NCI-H187 treated with DMSO at 0.1 percent for 48 hours (cell line): ENCODE measurements at places on chromosomes 11 and 22.
A peak's percentile ranks its signal among the peaks of the same experiment; 100 is the strongest.

DNA sequence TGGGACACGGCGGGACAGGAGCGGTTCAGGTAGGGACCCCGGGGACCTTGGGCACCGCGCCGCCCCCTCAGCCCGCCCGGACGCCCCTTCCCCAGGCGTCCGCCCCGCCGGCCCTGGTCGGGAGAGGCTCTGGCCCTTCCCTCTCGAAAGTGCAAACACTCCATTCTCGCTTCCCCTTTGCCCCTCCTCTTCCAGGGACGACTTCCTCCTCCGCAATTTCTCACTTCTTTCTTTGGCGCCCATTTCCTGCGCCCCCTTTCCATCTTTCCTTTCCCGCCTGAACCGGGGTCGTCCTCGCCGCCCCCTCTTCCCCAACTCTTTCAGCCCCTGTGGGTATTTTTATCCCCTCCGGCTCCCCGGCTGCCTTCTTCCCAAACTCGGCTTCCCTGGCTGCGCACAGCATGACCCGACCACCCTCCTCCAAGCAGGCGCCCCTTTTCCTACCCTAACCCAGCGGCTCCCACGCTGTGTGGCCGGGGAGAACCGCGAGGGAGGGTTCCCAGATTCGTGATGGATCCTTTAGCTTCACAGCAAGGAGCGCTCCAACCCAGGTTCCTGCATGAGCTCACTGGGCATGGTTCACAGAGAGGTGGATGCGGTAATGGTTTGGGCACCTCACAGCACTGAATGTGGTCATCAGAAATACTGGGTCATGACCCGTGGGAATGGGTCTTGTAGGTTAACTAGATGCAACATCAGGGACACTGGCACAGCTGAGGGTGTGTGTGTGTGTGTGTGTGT is 689 bp downstream of the RAB39A start:
- DNase-seq: no peak

- no peak for DNase-seq
Observed at GRCh38 chr11:125224391-125225021, 60.0 kb downstream of the PKNOX2 start.

DNA sequence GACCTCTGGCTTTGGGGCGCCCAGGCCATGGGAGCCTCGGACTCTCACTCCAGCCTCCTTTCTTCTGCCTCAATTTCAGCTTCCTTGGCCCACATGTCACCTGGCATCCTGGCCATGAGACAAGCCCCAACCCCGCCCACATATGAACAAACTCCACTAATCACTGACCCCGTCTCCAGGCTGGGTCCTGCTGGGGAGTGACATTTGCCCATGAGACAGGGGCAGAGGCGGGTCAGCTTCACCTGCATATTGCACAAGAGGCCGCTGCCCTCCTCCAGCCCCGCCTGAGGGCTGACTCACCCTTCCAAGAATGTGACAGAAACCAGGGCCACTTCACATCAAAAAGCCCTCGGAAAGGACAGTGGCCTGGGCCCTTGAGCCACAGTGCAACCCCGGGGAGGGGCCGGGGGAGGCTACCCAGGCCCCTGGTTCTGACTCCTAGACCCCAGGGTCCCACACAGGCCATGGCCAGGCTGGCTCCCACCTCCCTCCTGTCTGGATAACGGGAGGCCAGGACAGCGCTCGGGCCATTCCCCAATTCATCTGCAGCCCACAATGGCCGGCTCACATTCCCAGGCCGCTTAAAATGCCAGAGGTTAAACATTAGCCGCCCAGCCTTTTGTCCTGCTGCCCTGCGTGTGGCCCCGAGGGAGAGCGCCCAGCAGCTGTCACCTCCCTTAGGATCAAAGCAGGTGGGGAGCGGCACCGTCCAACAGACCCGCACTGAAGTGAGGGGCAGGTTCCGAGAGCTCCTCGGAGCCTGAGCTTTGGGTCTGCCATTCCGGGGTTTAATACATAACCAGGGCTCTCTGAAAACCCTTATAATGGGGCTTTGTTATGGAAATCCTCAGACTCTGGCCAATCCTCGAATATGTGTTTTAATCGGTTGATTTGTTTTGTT is 42.3 kb downstream of the TRMU start:
- DNase-seq: no peak

GRCh38 chr11:74592063-74592440 is 330 bp upstream of the POLD3 start:
- no peak for DNase-seq

DNA sequence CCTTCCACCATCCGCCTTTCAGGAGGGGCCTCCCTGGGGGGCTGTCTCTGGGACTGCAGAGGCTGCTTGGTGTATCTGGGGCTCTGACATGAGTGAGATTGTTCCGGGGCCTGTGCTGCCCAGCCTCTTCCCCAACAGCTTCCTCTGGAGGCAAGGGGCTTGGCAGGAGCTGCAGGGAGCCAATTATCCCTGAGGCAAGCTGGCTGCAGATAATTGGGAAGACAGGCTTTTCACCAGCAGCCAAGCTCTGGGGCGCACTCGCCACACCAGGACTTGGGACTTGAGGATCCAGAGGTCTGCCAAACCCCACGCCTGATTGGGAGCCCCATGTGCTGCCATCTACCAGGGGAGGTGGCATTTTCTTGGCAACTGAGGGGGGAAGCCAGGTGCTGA is 15.6 kb upstream of the RTN4R start:
- DNase-seq: no peak

GRCh38 chr11:95764267-95764898 is 25.2 kb downstream of the FAM76B start:
- peak; percentile 7 for DNase-seq

GRCh38 chr11:72497731-72498130 is 63.4 kb upstream of the CLPB start:
- DNase-seq: no peak

- DNase-seq: peak; percentile 81
Observed at GRCh38 chr11:36142439-36142838, 146.8 kb downstream of the COMMD9 start.

- no peak for DNase-seq
Observed at GRCh38 chr22:50170453-50171318, at the start of gene PANX2. PANX2 (plus strand) TSS chr22:50170731; CDS start chr22:50170731, 0 bp downstream.

GRCh38 chr11:57641011-57641807 is 8.5 kb downstream of the YPEL4 start:
- no peak for DNase-seq

DNA sequence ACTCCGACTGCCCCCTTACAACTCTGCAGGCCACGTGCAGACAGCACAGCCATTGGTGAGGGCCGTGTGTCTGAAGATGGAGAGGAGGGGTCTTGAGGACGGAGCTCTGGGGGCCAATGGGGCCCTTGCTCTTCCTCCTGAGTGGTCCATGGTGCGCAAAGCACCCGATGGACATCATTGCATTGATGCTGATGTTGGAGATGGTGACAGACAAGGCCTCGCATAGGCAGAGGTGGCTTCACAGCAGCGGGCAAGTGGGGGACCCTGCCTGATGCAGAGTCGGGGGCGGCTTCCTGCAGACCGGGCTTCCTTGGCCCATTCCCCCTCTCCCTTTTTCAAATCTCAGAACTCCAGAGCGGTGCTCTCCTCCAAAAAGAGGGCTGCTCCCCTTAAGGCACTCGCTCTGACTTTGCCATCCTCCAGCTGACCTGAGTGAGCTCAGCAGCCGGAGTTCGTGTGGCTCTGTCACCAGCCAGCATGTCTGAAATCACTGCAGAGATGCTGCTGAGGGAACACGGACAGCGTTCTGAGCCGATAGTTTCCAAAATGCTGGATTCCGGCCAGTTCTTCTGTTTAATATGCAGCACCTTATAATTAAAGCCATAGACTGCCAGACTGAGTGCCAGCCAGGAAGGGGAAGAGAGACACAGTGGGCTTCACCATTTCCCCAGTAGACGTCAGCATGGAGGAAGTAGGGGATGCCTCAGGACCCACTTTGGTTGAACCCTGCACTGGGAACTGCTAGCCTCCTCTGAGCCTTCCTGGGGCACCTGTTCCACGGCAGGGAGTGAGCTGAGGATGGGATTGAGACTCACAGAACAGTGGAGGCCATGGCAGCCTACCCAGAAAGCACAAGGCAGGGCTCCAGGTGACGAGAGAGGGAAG is 278.2 kb downstream of the BRD1 start:
- DNase-seq: no peak

DNA sequence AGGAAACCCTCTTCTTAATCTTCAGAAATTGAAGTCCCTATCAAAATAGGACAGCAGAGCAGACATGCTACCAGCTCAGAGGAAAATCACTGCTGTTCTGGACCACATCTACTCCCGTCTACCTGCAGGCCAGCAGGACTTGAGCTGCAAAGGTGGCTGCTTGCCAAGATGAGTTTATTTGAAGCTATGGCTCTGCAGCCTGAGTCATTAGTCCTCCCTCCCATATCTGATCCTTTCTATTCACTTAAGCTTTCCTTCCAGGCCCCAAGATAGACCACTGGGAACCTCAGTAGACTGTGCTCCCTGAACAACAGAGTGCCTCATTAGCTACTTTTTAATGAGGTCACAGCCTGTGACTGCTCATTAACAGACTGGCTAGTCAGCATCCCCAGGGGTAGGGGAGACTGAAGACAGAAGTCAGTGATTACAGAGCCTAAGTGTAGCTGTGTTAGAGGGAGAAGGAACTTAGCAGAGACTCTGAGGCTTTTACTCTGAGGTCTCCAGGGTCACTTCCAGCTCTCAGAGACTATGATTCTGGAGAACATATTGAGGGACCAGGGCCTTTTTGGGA is 6.8 kb upstream of the OR10A2 start:
- DNase-seq: no peak

GRCh38 chr11:67032830-67033551 is 10.1 kb downstream of the SYT12 start:
- DNase-seq: no peak

GRCh38 chr11:46307369-46307768 is 29.9 kb downstream of the CREB3L1 start:
- DNase-seq: no peak

DNA sequence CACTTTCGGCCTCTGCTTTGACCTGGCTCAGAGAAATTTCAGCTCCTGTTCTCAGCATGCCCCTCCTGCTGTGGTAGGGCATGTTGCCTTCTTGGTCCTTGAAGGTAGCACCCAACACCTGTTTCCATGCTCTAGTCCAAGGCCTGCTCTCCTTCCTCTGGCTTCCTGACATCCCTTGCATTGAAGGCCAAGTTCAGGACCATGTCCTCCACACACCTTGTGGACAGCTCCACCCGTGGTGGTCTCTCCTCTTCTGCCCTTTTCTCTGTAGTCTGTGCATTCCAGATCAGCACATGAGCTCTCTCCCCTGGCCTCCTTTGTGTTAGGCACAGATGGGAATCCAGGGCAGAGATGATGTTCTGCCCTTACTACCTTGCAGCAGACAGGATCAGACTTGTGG is 225.3 kb downstream of the ADAMTS15 start:
- DNase-seq: no peak

DNA sequence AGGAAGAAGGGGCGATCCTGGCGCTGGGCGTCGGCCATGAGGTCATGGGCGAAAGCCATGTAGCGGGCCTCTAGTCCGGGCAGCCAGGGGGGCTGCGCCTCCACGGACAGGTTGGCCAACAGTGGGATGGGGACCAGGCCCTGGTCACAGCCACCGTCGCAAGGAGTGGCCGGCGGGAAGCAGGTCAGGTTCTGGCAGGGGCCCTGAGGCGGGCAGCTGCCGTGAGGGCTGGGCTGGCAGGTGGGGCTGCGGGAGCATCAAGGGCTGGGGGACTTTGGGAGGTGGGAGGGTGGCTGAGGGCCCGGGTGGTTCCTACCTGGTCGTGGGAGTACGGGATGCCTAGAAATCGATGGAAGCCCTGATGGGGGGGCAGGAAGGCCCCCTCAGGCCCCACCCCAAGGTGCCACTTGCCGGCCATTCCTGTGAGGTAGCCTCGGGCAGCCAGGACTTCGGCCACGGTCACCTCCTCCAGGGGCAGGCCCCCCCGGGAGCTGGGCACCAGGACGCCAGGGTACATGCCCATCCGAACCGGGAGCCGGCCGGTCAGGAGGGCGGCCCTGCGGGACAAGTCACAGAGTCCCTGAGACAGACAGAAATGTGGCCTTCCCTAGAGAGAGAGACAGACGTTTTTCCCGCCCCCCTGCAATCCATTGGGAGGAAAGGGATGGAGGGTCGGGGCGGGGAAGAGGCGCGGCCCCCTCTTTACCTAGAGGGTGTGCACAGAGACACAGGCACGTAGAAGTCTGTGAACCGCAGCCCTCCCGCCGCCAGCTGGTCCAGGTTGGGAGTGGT is 906 bp downstream of the ARSA start:
- DNase-seq: no peak

DNA sequence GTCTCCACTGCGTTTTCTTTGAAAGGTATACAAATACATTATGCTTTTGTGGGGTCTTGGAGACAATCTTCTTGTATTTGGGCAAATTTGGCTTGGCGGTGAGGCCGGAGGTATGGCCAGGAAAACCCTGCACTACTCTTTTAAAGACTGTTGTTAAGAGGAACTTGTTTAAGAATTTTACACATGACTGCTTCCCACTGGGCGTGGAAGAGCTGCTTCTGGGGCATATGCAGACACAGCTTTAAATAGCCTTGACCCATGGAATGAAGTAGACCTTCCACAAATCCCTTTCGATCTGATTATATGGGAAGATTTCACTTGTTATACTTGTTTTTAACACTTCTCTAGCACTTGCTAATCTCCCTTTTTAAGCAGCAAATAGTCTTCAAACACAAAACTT is 453.6 kb downstream of the MN1 start:
- no peak for DNase-seq

- DNase-seq: no peak
Observed at GRCh38 chr11:11069841-11070835, 212.3 kb upstream of the ZBED5 start.

DNA sequence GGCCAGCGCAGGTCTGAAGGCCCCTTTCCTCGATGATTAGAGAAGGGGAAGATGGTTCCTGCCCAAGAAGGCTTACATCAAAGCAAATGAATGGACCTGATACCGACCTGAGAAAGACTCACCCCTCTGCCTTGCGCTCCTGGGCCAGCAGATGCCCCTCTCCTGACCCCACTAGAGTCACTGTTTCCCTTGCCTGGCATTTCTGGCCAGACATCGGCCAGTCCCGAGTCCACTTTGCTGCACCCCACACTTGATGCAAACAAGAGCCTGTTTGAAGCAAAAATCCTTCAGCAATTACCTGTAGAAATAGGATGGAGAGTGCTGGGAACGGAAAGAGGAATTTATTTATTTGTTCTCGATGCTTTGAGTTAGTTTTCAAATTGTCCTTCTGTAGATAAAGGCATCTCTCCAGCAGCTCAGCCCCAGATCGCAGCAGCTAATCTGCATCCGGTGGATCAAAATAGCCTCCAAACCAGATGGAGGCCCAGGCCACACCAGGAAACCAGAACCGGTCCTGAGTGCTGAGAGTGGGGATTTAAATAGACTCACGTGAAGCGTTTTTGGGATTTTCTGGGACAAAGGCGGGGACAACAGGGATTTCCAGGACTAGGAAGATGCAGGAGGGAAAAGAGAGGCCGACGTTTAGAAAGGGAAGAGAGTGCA is 148.6 kb downstream of the TRIM29 start:
- no peak for DNase-seq
